ENCODE measurements at places on chromosomes 2 and 18.

- DNase-seq = no peak
Observed at GRCh38 chr18:13103366-13103765, 112.2 kb downstream of the CEP192 start.

GRCh38 chr18:58541146-58541788 is 87.6 kb downstream of the ALPK2 start:
- no peak for DNase-seq

DNA sequence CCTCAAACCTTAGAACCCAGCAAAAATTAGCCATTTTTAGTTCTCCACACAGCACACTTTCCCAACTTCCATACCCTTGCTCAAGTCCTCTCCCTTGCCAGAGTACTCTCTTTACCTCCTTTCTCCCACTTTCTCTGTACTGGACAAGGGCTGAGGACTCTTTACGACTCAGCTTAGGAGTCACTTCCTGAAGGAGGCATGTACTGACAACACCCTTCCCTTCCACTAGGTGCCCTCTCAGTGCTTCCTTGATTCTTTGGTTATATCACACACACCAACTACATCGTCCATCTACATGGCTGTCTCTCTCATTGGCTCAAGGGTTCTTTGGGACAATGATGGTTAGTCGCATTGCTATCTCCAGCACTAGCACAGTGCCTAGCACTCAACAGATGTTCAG is 5.2 kb upstream of the C18orf63 start:
- DNase-seq = no peak

DNA sequence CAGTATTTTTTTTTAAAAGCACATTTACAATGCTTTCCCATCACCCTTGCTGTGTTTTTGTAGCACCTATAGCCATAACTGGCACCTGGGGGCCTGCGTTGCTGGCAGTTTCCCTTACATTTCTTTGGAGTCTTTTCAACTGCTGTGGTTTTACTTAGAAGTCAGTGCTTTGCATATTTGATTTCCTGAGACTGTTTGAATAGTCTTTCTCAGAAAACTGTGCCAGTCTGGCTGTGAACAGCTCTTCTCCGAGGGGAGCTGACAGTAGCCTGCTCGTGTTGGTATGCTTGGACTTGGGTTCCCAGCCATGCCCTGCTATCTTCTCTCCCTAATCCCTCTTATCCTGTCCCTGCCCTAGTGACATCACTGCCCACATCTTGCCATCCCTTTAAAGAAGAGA is 81.5 kb downstream of the DPP4 start:
- no peak for DNase-seq

DNA sequence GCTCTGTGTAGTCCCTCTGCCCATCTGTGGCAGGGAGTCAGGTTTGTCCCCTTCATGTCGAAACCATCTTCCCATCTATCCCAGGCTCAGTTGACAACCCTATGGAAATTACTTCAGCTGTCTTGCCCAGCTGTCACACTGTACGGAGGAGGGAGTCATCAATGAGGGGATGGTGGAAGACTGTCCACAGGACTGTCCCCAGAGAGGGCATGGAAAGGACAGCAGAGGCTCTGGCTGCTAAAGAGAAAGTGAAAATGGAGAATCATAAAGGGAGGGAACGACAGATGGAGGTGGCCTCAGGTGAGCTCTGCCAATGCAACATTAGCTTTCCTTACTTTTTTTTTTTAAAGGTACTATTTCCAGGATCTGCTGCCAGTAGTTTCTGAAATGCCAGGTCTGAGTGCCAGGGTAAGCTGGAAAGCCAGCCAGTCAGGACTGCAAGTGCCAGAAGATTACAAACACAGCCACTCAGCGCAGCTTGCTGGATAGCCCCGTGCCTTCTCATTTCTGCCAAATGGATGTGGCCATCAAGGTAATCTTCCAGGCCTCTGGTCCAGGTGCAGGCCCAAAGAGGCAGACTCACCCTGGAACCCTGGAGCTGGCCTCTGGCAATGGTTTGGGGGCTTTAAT is 192.8 kb downstream of the AGPS start:
- DNase-seq = no peak

DNA sequence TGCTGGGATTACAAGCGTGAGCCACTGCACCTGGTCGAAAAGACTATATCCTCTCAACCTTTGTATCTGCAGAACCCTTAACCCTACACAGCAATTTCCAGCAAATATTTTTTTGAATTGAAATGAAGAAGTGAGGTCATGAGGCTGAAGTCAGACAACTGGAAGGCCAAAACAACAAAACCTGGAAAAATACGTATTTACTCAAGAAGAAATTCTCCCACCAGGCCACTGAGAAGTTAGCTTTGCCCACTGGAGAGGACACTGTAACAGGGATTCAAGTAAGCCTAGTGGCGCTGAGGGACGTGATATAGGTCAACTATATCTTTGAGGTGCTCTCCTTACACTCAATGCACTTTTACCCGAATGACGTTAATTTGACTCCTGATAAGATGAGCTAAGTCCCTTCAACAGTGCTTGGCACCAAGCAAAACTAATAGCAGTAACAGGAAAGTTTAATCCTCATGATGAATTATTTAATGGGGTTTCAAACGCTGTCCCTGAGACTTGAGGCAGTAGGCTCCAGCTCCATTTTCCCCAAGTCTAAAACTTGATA is 1.9 kb downstream of the HDLBP start:
- DNase-seq = no peak

DNA sequence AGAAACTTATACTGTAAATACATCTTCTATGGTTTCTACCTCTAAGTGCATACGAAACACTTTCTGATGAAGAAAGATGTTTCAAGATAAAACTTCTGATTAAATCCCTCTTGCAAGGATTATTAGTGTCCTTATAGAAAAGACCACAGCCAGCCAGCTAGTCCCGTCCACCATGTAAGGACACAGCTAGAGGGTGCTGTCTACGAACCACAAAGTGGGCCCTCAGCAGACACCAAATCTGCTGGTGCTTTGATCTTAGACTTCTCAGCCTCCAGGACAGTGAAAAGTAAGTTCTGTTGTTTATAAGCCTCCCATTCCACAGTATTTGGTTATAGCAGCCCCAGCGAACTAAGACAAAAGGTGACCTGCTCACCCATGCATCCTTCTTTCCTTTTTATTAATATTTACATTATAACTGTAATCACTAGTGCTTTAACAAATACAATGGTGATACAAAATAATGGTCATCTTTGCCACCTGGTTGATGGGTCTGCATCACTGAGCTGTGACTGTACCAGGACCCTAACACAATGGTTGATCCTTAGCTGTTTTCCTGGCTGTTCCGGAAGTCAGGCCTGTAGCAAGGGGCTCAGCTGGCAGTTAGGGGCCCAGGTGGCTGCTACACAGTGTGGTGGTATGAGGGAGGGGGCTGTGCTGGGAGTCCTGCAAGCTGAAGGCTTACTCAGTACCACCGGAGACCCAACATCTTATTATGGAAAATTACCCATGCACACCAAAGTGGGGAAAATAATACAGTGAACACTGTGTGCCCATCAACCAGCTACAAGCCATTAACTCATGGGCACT is 108.5 kb upstream of the SMAD7 start:
- DNase-seq = no peak

DNA sequence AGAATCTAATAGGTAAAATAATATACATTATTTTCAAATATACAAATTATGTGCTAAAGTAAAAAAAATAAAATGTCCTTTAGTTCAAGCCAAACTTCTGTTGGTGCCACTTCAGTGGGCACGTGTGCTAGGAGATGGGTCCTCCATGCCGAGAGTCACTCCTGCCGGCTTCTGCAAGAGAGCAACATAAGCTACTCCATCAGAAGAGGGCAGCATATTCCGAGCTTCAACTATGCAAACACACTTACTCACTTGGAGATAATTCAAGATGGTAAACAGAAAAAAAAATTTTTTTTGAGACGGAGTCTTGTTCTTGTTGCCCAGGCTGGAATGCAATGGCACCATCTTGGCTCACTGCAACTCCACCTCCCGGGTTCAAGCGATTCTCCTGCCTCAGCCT is 24.4 kb downstream of the CNOT11 start:
- DNase-seq = no peak

DNA sequence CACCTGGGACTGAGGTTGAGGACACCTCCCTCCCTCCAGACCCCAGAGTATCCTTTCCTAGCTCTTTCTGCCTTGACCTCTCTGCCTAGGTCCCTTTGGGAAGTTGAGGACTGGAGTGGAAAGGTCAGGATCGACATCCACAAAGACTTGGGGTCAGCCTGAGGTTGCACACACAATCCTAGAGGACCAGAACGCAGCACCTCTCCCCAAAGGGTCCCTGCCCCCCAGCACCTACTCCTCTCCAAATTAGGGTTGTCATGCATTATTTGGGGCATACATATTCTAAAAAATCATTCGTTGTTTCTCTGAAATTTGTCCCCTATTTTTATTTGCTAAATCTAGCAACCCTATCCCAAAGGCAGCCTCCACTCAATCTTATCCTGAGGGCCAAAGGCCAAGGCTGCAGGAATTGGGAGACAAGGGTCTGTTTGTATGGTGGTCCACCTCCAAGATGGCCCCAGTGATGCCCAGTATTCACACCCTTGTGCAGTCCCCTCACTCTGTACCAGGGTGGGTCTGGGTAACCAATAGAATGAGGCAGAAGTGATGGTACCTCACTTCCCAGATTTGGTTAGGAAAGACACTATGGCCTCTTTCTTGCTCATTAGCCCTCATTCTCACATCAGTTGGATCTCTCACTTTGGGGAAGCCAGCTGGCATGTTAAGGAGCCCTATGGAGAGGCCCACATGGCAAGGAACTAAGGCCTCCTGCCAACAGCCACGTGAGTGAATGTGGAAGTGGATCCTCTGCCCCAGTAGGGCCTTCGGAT is 3.5 kb upstream of the CHRNG start:
- DNase-seq = no peak

- no peak for DNase-seq
Observed at GRCh38 chr18:74456017-74456348, 1.1 kb downstream of the DIPK1C start.

DNA sequence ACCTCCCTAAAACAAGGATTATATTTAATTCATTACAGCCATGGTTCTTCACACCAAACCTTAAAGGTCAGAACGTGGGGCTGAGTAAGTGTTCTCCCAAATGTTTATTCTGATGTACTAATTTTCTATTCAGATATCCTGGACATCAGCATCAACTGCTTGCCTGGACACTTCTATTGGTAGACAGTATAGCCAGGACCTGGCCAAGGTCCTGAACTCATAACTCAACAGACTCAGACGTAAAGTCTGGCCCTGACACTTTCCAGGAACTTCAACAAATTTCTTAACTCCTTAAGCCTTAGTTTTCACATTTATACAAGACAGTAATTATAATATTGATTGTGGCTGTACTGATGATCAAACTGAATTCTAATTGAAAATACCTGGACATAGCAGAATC is 89.1 kb downstream of the AKAIN1 start:
- no peak for DNase-seq

GRCh38 chr18:56580026-56580425 is 58.4 kb downstream of the TXNL1 start:
- DNase-seq = no peak

- DNase-seq = no peak
Observed at GRCh38 chr2:149422991-149423338, 92.6 kb downstream of the LYPD6 start.

- DNase-seq = no peak
Observed at GRCh38 chr18:35099911-35100310, 58.7 kb downstream of the MAPRE2 start.

DNA sequence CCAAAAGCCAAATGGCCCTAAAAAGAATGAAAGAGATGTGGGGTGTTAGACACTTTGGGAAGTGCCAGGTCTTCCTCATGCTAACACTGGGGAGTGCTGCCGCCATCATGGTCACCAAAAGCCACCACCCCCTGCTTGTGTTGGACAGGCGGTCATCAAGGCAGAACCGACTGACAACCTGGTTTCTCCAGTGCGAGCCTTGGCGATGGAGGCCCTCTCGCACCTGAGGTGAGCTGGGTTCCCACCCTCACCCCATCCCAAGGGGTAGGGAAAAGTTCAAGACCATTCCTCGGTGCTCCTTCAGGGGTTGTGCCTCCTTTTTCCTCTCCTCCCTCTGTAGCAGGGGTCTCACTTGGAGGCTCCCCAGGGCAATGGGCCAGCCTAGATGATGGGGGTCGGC is 33.6 kb downstream of the MROH2A start:
- DNase-seq = no peak

GRCh38 chr18:28494151-28494550 is 317.2 kb upstream of the CDH2 start:
- no peak for DNase-seq

DNA sequence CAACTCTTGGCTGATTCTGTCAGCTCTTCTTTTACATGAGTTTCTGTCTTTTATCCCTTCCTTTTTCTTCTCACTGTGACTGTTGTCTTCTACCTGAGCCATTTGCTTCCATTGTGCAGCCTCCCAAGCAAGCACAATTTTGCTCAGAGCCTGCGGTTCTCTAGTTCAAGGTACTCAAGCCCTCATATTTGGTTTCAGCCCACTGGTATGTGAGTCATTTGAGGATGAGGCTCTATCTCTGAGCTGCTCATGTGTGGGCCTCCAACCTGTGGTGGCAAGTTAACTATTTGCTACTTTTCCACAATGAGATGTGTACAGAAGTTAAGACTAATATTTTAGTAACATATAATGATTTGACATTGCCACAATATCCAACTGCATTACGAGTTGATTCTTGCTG is 183.0 kb downstream of the PHLPP1 start:
- DNase-seq = no peak

- DNase-seq = no peak
Observed at GRCh38 chr2:184908966-184909365, 310.6 kb downstream of the ZNF804A start.

DNA sequence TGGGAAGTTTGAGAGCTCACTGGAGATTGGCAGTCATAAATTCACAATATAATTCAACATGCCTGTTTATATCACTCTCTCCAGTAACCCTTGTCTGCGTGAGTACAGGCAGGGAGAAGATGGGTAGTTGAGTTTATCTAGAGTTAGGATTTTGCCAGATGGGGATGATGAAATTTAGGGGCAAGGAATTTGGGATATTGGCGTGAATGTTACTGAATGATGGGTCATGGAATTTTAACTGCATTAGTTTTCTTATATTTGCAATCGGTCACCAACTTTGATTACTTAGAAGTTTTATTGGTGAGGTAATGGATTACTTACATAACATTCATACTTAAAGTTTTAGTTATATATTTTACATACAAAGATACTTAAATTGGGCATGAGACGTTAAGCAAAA is 35.1 kb downstream of the SANBR start:
- DNase-seq = no peak

- DNase-seq = no peak
Observed at GRCh38 chr2:39099870-39100728, 20.8 kb downstream of the SOS1 start.

Measured in esophagus squamous epithelium (tissue), 5 donors.